NCI-H1417 (cell line): ENCODE measurements at places on chromosomes 7 and 10.

DNA sequence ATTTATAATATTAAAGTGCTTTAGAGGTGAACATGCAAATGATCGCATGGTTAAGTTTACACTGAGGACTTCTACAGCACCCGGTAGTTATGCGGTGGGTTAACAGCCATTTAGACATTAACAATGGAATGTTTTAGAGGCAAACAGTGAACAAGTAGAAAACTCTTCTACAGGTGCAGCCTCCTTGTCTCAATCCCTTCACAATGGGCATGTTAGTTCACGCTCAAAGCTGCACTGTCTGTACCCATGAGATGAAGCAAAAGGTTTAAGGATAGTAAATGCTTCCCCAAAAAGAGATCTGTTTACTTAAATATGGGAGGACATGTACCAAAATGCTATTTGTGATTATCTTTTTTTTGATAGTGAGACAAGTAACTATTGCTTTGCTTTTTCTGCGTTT is 25.1 kb downstream of the PUS7 start:
- no peak for DNase-seq

- DNase-seq = no peak
These were observed 4.0 kb downstream of the ITGA8 start for GRCh38 chr10:15715619-15716227.

- no peak for DNase-seq
These were observed 38.4 kb downstream of the EEPD1 start for GRCh38 chr7:36191292-36191920.

GRCh38 chr7:35681231-35682029 is 13.5 kb downstream of the HERPUD2 start:
- no peak for DNase-seq

- peak; percentile 100 for DNase-seq
These were observed 4.4 kb upstream of the ABHD11 start for GRCh38 chr7:73742753-73743641.
